ENCODE measurements at places on chromosomes 2 and 18.

- no peak for DNase-seq
Observed at GRCh38 chr2:208010506-208010905, 14.8 kb downstream of the PLEKHM3 start.

GRCh38 chr2:54757500-54757899 lies 34.0 kb downstream of the EML6 start:
- no peak for DNase-seq

DNA sequence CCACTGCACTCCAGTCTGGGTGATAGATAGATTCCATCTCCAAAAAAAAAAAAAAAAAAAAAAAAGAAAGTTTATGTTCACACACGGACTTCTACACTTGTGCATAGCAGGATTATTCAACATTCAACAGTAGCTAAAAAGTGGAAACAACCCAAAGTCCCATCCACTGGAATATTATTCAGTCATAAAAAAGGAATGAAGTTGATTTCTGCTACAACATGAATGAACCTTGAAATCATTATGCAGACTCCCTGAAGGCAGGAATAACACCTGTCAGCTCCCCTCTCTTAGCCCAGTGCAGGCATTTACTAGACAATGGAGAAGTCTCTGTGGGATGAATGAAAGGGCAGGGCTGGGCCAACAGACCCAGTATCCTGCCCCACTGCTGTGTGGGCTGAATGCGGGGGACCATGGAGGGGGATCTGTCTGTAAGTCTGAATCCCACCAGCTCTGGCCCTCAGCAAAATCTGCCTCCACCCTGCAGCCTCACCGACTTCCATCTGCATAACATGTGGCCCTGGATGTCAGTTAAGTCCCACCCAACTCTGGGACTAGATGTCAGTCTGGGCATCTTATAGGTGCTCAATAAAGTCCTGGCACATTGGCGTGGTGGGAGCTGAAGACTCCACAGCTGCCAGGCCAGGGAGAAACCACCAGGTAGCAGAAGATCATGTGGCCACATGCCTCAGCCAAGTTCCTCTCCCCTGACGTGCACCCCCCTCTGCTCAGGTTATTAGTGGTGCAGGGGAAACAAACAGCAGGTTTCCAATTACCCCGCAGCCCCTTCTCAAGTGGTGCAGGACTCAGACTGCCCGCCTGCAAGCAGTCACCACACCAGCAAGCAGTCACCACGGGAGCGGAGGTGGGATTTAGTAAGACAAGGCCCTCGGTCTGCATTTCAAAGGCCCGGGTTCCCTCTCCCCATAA lies 8.9 kb downstream of the ZFP36L2 start:
- no peak for DNase-seq

GRCh38 chr18:26307161-26307773 lies 81.0 kb downstream of the TAF4B start:
- DNase-seq: peak; percentile 23

- no peak for DNase-seq
Observed at GRCh38 chr18:79926306-79926705, 25.1 kb downstream of the SLC66A2 start.

- no peak for DNase-seq
Observed at GRCh38 chr2:186783254-186783653, 65.7 kb downstream of the ZSWIM2 start.

DNA sequence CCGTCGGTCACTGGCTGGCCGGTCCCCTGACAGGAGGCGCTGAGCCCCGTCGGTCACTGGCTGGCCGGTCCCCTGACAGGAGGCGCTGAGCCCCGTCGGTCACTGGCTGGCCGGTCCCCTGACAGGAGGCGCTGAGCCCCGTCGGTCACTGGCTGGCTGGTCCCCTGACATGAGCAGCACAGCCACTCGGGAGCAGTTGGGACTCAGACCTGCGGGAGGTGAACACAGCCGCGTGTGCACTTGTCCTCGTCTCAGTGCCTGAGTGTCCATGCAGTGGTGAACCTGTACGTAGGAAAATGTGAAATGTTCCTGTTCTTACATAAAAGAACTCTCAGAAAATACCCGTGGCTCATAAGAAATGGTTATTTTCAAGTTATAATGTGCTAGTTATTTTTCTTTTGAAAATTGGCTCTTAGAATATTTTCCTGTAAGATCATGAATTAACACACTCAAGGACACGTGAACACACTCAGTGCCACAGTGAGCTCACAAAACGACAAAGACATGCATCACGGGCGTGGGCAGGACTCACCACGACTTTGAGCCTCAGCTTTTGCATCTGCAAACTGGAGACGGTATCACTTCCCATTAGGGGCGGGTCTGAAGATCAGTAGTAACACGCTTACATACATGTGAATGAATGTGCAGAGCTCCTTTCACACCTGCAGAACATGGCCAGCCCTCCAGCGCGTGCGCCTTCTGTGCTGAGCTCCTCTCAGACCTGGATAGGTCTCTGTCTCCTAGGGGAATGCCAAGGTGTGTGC lies 21.1 kb upstream of the NFATC1 start:
- no peak for DNase-seq

DNA sequence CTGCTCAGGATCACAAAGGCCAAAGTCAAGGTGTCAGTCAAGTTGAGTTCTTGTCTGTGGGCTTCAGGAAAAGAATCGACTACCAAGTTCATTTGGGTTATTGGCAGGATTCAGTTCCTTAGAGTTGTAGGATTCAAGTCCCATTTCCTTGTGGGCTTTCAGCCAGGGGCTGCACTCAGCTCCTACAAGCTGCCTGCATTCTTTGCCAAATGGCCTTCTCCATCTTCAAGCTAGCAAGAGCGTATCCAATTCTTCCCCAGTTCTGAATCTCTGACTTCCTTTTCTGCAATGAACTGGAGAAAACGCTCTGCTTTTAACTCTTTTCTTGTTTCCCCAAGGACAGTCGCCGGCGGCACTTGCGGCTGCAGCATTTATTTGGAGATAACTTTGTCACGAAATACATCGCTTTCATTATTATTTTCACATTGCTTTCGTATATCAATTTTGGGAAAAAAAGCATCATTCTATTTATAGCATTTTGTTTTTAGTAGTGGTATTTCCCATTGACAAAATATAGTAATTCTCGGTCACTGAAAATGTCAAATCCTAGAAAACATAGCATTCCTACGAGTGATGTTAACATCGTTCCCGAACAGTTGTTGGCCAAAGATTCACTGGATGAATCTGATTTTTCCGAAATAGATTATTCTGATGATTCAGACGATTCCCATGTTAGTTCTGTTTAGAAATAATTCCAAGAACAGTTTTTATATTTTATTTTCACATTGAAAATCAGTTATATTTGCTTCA lies 59.6 kb upstream of the SERPINE2 start:
- DNase-seq: no peak

DNA sequence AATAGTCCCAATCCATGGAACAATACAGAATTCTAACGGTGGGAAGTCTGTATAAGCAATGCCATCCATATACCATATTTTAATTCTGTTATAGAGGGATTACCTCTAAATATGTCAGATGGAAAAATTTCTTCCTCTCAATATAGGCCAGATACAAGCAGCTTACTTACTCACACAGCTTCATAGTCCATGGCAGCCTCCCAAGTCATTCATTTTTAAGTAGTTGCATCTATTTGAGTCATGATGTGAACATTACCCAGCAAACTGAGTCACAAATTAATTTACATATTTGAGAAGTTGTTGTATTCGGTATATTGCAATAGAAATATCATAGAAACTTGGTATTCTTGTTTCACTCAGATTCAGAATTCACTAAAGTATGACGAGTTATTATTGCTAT lies 20.3 kb downstream of the TBR1 start:
- DNase-seq: peak; percentile 71

GRCh38 chr2:16700551-16701259 lies 35.1 kb upstream of the CYRIA start:
- DNase-seq: no peak

All from fibroblast of skin of left quadriceps (primary cell).